ENCODE measurements at places on chromosomes 1 and 21. TPM values are rescaled to one million over a fixed set of nuclear protein-coding genes. Genes with fewer than 3 reads are reported as not detected.

The EDN2 gene
- not detected for total RNA-seq

The GLMN gene
- 14.2 TPM for total RNA-seq

The ALG14 gene
- 2.5 TPM for total RNA-seq

The NES gene
- 14.8 TPM for total RNA-seq

The CYP4B1 gene
- not detected for total RNA-seq

The AGT gene
- 0.69 TPM for total RNA-seq

The KRTAP12-2 gene
- not detected for total RNA-seq

The SPRR1A gene
- total RNA-seq = not detected

The PROK1 gene
- not detected for total RNA-seq

The SH2D2A gene
- not detected for total RNA-seq

The MATN1 gene
- not detected for total RNA-seq

The LINGO4 gene
- total RNA-seq = not detected

The ACTL8 gene
- total RNA-seq = under 0.01 TPM

The PLPPR4 gene
- total RNA-seq = 5.1 TPM

The ZBTB8B gene
- under 0.01 TPM for total RNA-seq

The F3 gene
- total RNA-seq = 2.0 TPM

The FMO5 gene
- total RNA-seq = 1.5 TPM

The BPNT1 gene
- 35.6 TPM for total RNA-seq

The WNT3A gene
- not detected for total RNA-seq

The MPZ gene
- 2.5 TPM for total RNA-seq

The CSMD2 gene
- total RNA-seq = not detected

The RPE65 gene
- under 0.01 TPM for total RNA-seq

The PADI2 gene
- total RNA-seq = 0.36 TPM

The C4BPA gene
- not detected for total RNA-seq

The KCNE2 gene
- total RNA-seq = not detected

The S100A1 gene
- total RNA-seq = 22.2 TPM

The SHCBP1L gene
- total RNA-seq = not detected

The C1orf185 gene
- total RNA-seq = not detected

The COL6A2 gene
- 11.7 TPM for total RNA-seq

The TMEM50B gene
- total RNA-seq = 22.3 TPM

The KCNQ4 gene
- total RNA-seq = under 0.01 TPM

The RNU1-3 gene
- total RNA-seq = under 0.01 TPM

The ERMAP gene
- total RNA-seq = 4.9 TPM

The SH2D1B gene
- not detected for total RNA-seq

The RHOC gene
- total RNA-seq = 208 TPM

The ACBD3 gene
- 54.9 TPM for total RNA-seq

The CYP4Z1 gene
- total RNA-seq = not detected

The RAD54L gene
- 4.5 TPM for total RNA-seq

The CYYR1 gene
- total RNA-seq = not detected

The PHGDH gene
- 60.3 TPM for total RNA-seq
